ENCODE measurements at places on chromosomes 3 and 15.

GRCh38 chr15:31081056-31081455 is 20.5 kb downstream of the TRPM1 start:
- no peak for DNase-seq

- DNase-seq: no peak
Measured at GRCh38 chr3:87025661-87026645, 35.0 kb upstream of the VGLL3 start.

DNA sequence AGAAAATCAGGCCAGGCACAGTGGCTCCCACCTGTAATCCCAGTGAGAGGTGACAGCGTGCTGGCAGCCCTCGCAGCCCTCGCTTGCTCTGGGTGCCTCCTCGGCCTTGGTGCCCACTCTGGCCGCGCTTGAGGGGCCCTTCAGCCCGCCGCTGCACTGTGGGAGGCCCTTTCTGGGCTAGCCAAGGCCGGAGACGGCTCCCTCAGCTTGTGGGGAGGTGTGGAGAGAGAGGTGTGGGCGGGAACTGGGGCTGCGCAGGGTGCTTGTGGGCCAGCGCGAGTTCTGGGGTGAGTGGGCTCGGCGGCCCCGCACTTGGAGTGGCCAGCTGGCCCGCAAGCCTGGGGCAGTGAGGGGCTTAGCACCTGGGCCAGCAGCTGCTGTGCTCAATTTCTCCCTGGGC is 252.6 kb downstream of the FOXP1 start:
- no peak for DNase-seq

- no peak for DNase-seq
Measured at GRCh38 chr3:152226176-152226575, 42.6 kb upstream of the MBNL1 start.

GRCh38 chr3:127158614-127159229 is 34.2 kb upstream of the PRR23E start:
- DNase-seq: no peak

DNA sequence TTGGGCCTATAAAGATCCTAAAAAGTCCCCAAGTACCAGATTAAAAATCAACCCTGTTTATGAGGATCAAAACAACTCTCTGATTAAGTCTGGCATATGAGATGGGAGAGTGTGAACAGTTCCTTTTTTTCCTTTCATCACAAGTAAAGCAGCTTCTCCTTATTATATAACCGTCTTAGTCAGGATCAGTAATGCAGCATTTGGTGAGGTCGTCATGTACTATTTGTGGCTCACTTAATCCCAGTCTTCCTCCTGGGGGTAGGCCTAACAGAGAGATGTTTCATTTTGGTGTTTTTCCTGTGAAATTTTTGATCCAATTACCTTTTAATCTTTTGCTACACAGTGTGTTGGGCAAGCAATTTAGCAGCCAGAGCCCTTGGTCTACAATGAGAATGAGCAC is 333.1 kb upstream of the KCNMB2 start:
- no peak for DNase-seq

All from AG04450 (cell line).